Hematopoietic multipotent progenitor cell treated with erythropoietin and hydrocortisone succinate and interleukin-3 and kit ligand, for 8 days (in vitro differentiated cells): ENCODE measurements at places on chromosomes 3 and 15.

- DNase-seq = no peak
Measured at GRCh38 chr3:140004271-140004670, 69.3 kb downstream of the CLSTN2 start.

- no peak for DNase-seq
Measured at GRCh38 chr3:143288944-143289343, 169.4 kb downstream of the CHST2 start.

DNA sequence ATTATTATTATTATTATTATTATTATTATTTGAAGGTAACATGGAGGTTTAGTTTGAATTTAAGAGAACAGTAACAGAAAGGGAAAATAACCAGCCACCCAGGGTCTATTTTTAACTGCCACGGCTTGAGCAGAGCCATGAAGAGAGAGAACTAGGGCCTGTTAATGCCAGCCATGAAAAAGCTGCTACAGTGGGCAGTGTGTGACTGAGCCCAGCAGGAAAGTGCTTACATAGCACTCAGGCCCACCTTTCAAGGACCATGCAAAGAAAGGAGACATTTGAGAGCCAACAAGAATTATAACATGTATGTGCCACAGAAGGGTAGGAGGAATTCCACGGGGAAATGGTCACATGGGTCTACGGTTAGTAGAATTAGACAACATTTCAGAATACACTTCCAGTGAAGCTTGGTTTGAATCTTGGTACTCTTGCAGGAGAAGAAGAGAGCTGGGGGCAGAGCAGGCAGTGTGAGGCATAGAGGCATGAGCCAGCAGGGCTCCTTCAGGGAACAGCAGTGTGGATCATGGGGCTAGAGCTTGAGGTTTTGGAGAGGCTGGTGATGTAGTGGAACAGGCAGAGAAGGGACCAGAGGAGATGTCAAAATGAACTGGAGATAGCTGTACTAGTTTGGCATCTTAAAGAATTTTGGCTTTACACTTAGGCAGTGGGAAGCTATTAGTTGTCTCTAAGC lies 140.7 kb downstream of the CMSS1 start:
- no peak for DNase-seq

- no peak for DNase-seq
Measured at GRCh38 chr3:32195995-32196540, 42.4 kb upstream of the CMTM8 start.

GRCh38 chr3:57826245-57826951 lies 70.3 kb downstream of the SLMAP start:
- peak; percentile 27 for DNase-seq

DNA sequence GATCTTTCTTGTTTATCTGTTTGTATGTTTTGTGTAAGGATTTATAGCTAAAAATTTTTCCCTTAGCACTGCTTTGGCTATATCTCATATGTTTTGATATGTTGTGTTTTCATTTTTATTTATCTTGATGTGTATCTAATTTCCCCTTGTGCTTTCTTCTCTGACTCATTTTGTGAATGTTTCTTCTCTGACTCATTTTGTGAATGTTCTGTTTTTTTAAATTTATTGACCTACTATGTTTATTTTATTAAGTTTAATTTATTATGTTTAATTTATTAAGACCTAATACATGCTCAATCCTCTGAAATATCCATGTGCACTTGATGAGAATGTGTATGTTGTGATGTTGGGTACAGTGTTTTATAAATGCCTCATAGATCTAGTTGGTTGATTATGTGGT lies 793.5 kb upstream of the CADM2 start:
- DNase-seq = no peak

GRCh38 chr3:113897373-113897777 lies 50.4 kb upstream of the ZDHHC23 start:
- no peak for DNase-seq

GRCh38 chr15:51093839-51094605 lies 684 bp downstream of the TNFAIP8L3 start:
- no peak for DNase-seq

DNA sequence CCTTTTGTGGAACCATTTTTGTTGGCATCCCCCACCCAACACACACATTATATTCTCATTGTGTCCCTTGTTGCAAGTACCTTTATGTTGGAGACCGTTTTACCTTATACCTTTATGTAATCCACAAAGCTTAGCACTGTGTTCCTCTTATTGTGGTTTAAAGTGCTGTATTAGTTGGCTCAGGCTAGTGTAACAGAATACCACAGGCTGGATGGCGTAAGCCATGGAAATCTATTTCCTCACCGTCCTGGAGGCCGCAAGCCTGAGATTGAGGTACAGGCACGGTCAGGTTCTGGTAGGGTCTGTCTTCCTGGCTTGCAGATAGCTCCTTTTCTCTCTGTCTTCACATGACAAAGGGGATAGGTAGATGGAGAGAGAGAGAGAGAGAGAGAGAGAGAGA lies 302.8 kb downstream of the ROBO2 start:
- DNase-seq = no peak

DNA sequence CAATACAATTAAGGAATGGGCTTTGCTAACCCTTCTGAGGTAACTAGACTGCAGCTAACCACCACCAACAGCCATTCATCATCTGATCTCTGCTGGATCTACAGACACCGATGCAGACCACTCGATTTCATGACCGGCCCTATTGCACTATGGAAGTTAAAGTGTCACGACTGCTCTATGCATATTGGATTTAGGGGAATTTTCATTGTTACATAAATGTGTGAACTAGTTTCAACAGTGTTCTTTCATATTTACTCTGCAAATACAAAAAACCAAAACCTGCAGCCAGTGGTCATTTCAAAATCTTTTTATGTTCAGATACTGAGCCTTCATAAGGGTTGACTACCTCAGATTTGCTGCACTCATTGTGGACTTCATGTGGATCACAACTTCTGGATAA lies 14.5 kb downstream of the CDV3 start:
- no peak for DNase-seq

- peak; percentile 2 for DNase-seq
Measured at GRCh38 chr3:100852840-100853239, 140.4 kb downstream of the ABI3BP start.

- no peak for DNase-seq
Measured at GRCh38 chr3:39733804-39734203, 75.6 kb upstream of the MYRIP start.

GRCh38 chr3:45965653-45966052 lies 22.4 kb downstream of the CXCR6 start:
- no peak for DNase-seq

DNA sequence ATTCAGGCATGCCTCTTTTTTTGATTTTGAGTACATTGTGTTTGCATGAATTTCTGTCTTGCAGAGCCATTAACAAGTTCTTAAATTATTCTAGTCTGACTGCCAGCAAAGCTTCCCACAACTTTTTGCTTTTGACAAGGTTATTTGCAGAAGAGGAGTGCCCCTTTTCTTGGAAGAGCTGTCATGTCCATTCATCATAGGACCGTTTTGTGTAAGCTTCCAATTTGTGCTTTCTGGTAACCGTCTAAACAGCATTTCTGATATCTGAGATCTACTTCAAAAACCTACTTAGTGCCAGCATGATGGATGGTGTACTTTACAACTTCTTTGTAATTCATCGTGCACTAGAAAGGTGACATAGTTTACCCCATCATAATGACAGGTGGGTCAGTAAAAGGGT lies 379.7 kb downstream of the NAALADL2 start:
- DNase-seq = no peak
